ENCODE measurements at places on chromosomes 16 and 17. TPM values are rescaled to one million over a fixed set of nuclear protein-coding genes. Genes with fewer than 3 reads are reported as not detected.

DNA sequence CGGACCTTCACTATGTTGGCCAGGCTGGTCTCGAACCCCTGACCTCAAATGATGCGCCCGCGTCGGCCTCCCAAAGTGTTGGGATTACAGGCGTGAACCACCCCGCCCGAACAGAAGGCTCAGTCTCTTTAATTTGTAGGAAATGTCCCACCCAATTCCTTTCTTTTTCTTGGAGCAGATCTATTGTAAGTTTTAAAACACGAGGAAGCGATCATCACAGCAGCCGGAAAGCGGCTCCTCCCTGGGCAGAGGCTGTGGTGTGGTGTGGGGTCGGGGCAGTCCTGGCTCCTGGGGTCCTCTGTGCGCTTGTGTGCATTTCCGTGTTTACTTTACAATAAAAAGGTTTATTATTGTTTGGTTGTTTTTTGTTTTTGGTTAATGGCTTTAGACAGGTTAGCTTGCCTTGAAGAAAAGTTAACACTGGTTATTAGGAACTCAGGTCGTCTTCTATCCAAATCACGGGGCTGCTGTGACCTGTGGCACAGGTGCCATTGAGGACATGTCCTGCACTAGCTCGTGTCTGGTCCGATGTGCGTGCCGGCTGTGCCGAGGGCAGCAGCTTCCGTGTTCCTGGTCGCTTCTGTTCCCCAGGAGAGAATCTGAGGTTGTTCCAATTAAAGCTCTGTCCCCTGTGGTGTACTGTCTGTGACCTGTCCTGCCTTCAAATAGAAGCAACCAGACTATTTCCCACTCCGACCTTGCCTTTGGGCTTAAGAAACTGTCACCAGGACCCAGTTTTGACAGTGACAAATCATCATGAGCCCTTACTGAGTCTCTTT, 83.1 kb downstream of the SEC14L1 start:
- no peak for DNase-seq

DNA sequence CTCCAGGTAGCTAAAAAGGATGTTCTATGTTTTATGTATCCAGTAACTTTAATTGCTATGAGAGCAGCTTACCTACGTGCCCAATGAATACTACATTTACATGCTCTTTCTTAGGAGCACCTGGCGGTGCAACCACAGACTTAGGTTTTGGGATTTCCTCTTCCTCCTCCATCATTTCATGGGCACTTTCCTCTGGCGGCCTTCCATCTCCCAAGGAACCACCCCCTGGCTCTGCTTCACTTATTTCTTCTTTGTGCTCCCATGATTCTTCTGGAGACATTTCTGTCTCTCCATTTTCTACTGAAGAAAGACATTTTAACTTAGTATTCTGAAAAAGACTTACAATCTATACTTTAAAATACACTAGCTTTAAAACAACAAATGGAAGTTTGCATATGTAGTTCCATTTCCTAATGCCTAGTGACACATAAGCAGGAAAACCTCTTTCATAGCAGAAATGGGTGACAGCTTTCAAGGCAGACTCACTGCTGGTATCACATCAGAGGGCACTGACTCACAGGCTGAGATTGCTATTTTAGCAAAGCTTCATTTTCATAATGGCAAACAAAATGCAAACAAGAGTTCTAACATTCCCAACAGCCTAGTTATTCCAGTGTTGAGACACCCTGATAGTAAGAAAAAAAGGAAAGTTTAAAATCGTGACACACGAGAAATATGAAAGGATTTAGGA, 19.1 kb downstream of the GSPT1 start:
- no peak for DNase-seq

- DNase-seq, result no peak
These were observed 20.7 kb upstream of the CMTM4 start for GRCh38 chr16:66717112-66717675.

GRCh38 chr17:28959471-28959871, 8.2 kb upstream of the PHF12 start:
- DNase-seq, result no peak

GRCh38 chr17:33739714-33740113, 446.6 kb upstream of the ASIC2 start:
- DNase-seq, result no peak

DNA sequence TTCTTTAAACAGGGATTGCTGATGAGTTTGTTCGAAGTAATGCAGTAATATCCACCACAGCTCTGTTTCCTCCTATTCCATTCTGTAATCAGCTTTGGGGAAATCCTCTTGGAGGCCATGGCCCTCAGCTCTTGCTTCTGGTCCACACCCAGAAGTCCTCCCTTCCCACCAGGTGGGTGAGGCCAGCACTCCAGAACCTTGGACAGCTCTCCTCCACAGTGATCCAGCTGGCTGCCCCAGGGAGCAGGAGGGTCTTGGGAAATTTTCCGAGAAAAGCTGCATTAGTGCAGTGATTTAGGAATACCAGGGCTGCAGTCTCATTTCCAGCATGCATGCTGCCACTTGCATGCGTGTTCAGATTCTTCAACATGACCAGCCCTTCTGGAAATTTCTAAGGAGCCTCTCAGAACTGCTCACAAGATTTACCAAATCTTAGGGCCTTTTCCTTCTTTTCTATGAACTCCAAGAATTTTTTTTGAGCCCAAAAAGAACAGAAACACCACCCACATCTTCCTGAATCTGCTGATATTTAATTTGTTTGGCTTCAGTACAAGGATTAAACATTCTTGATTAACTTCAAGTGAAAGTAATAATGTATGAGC, 4.2 kb downstream of the SMPD3 start:
- no peak for DNase-seq

- no peak for DNase-seq
These were observed at the start of gene GRIN2A for GRCh38 chr16:10182222-10183053. TSS of gene GRIN2A (minus strand) at chr16:10182428. CDS start at chr16:10180411, 2,017 bp downstream.

GRCh38 chr17:7932483-7932891, 481 bp downstream of the CNTROB start:
- peak; percentile 36 for DNase-seq

DNA sequence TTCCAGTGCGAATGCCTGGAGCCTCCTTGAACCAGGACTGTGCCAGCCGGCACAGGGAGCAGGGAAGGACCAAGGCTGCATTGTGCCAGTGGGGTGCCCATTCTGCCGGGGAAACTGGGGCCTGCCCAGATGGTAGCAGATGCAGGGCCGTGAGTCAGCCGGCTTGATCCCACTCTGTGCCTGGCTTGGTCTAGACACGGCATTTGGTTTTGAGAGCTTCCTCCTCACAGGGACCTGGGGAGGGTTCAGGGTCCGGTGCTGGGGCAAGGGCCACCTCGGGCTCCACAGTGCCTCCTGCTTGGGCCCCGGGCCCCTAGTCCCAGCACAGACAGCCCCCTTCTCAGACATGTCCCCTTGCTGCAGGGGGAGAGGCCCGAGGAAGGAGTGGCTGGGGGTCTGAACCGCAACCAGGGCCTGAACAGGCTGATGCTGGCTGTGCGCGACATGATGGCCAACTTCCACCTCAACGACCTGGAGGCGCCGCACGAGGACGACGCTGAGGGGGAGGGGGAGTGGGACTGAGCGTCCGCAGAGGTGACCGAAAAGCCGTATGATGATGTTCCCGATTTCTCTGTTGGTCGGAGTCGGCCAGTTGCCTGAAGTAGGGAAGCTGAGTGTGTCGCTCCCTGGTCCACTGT, 7.8 kb upstream of the MC1R start:
- no peak for DNase-seq

- no peak for DNase-seq
These were observed 23.3 kb upstream of the CACNG4 start for GRCh38 chr17:66941249-66941648.

GRCh38 chr16:67215706-67216105, 11.2 kb upstream of the TMEM208 start:
- DNase-seq, result no peak

The ACSM2A gene
- total RNA-seq, result 0.49 TPM

The SRL gene
- not detected for total RNA-seq

The KCNJ12 gene
- not detected for total RNA-seq

The C16orf89 gene
- not detected for total RNA-seq

The ANKRD40CL gene
- total RNA-seq, result not detected

The CACNG4 gene
- total RNA-seq, result not detected

Data from activated T-cell treated with anti-CD3 and anti-CD28 coated beads, Interleukin-2, amount 50 U/mL, for 72 hours (primary cell).